ENCODE measurements at places on chromosomes 7 and 10.

DNA sequence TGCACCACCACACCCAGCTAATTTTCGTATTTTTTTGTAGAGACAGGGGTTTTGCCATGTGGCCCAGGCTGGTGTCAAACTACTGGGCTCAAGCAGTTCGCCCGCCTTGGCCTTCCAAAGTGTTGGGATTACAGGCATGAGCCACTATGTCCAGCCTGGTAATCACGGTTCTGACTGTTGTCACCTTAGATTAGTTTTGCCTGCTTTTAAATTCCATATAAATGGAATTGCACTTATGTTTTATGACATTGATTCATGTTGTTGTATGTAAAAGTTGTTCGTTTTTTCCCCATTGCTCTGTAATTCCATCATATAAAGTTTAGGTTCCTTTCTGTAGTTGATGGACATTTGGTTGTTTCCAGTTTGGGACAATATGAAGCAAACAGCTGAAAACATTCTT is 106.0 kb downstream of the CAMK1D start:
- no peak for DNase-seq

DNA sequence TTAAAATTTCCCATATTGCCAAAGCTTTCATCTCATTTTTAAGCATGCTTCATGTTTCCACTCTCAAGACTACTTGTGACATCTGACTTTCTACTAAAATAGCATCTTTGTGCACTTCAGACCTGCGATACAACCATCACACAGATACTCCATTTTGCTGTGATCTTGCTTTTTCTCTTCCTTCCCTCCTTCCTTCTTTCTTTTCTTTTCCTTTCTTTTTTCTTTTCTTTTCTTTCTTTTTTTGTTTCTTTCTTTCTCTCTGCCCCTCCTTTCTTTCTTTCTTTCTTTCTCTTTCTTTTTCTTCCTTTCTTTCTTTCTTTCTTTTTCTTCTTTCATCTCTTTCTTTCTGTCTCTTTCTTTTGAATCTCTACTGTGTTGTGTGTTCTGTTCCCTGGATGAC is 194.0 kb upstream of the KCND2 start:
- DNase-seq, result no peak

DNA sequence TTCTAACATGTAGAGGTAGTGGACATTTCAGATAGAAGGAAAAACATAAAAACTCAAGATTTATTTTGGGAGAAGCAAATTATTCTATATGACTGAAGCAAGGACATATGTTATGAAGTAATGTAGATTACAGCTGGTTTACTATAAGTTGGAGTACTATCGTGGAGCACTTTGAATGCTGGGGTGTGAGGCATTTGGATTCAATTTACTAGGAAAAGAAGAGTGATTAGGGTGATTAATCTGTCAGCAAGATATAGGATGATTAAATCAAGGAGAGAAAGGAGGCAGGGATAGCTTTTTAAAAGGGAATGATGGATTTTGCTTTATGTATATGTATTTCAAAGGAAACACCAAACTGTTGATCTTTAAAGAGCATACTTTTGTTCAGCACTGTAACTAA is 318.4 kb upstream of the KAT6B start:
- DNase-seq, result peak; percentile 81

DNA sequence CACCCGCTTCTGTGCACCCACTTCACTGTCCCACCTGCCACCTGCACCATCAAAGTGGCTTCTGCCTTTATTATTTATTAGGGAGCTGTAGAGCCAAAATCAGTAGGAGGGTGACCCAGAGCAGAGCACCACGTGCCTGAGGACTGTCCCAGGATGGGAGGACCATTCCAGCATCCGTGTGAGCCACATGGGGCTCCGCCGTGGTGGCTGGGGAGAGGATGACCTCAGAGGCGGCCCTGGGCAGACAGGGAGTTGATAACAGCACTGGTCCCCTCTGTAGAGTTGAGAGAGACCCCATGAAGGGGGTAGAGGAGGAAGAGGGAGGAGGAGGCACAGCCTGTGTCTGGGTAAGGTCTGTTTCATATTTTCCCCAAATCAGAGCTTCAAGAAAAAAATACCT is 8.7 kb upstream of the DPYSL4 start:
- DNase-seq, result no peak

DNA sequence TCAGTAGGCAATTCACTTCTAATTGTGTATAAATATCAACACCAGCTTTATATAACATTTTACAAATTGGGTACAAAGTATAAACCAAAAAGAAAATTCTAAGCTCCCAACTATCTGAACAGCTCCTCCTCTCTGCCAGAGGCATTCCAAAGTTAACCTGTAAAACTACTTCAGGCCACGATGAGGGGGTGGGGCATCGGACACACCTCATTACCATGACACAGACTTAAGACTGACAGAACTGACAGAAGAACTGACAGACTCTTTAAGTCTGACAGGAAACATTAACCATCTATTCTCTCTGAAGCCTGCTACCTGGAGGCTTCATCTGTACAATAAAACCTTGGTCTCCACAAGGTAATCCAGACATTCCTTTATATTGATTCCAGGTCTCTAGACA is 12.3 kb downstream of the ESYT2 start:
- DNase-seq, result no peak

- DNase-seq, result peak; percentile 21
Observed at GRCh38 chr10:22713853-22714478, 412 bp downstream of the PIP4K2A start.

- DNase-seq, result peak; percentile 33
Observed at GRCh38 chr7:115906731-115907130, 123.8 kb downstream of the TFEC start.

All from fibroblast of skin of abdomen (primary cell).